MCF 10A (cell line): ENCODE measurements at places on chromosomes 2 and 18.

- no peaks in the 10 kb centered on the region for H3K36me3 ChIP-seq
- H3K27ac ChIP-seq = no peak overlapping the region
- H3K4me3 ChIP-seq = no peak overlapping the region
- no peaks in the 10 kb centered on the region for H3K27me3 ChIP-seq
- H3K4me1 ChIP-seq = no peaks in the 10 kb centered on the region
These were observed 203.3 kb downstream of the TCF4 start for GRCh38 chr18:55384551-55385275.

DNA sequence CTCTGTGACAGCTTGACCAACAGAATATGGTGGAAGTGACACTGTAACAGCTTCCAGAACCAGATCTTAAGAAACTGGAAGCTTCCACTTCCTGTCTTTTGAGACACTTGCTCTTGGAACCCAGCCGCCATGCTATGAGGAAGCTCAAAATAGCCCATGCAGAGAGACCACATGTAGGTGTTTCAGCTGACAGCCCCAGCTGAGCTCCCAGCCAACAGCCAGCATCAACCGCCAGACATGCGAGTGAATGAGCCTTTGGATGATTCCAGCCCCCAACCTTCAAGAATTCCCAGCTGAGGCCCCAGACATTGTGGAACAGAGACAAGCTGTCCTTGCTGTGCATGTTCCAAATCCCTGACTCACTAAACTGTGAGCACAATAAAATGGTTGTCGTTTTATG lies 27.9 kb downstream of the ACVR1 start:
- peaks cover 9% of the 10 kb centered on the region for H3K36me3 ChIP-seq
- DNase-seq = no peak
- no peaks in the 10 kb centered on the region for H3K27me3 ChIP-seq

DNA sequence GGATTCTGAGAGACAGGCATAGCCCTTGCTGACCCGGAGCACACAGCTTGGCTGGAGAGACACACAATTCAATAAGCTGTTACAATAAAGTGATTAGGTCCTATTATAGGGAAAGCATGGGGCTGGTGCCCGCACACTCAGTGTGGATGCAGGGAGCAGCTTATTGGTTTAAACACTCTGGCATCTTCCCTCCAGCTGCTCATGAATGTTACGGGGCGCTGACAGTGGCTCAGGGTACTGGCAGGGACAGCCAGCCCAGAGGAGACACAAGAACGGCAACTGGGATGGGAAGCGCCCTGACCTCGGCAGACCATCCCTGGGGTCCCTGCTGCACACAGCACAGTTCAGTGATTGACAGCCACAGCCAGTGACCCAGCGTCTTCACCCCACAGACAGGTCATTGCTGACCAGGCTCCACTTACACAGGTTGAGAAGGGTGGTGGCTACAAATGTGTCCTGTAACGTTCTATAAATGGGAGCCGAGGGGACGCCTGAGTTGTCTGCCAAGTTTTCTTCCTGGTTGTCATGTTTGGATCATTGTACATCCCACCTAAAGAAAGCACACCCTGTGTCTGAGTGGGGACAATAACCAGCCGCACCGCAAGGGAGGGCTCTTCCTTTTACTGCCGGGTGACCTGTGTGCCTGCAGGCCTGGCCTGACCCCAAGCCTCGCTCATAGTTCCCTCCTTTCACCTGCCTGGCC lies 60.3 kb downstream of the SH3BP4 start:
- DNase-seq = no peak
- H3K4me3 ChIP-seq = no peak overlapping the region
- H3K27me3 ChIP-seq = no peaks in the 10 kb centered on the region
- H3K4me1 ChIP-seq = peaks cover 24% of the 10 kb centered on the region

GRCh38 chr2:214674278-214674677 lies 135.2 kb downstream of the BARD1 start:
- no peak overlapping the region for H3K27ac ChIP-seq
- H3K36me3 ChIP-seq = no peaks in the 10 kb centered on the region
- H3K27me3 ChIP-seq = no peaks in the 10 kb centered on the region
- H3K4me1 ChIP-seq = no peaks in the 10 kb centered on the region

DNA sequence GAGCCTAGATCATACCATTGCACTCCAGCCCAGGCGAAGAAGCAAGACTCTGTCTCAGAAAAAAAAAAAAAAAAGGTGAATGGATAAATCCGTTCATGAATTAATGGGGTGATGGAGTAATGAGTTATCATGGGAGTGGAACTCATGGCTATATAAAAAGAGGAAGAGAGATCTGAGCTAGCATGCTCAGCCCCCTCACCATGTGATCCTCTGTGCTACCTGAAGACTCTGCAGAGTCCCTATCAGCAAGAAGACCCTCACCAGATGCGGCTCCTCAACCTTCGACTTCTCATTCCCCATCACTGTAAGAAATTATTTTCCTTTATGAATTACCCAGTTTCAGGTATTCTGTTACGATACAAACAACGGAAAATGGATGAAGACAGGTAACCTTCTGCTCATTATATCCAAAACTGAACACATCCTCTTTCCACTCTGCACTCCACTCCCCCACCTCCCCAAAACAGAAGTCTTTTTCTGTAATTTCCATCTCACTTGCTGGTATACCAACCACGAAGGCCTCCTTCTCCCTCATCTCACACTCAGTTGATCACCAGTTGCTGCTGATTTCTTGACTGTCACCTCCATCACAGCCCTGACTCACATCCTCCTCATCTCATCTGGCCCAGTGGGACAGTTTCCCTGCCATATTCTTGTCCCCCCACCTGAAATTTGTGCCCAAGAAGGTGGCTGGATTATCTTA lies 8.8 kb downstream of the RETREG2 start:
- H3K36me3 ChIP-seq = peaks cover 21% of the 10 kb centered on the region
- DNase-seq = no peak
- no peak overlapping the region for H3K4me3 ChIP-seq
- no peaks in the 10 kb centered on the region for H3K4me1 ChIP-seq
- no peak overlapping the region for H3K27ac ChIP-seq

DNA sequence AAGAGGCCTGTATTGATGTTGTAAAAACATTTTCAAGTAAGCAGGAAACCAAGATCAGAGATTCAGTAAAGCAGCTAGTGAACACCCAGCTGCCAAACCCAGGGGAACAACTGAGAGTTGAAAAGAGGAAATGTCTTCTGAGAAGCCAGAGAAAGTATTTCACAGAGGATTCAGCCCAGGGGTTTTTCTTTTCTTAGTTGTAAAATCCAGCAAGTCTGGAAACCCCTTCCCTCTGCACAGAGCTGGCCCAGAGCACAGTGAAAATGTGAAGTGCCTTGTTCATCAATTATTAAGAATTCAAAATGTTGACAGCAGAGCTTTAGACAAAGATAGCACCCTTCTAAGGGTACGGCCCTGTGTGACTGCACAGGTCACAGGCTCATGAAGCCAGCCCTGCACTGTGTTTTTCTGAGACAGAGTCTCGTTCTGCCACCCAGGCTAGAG lies 28.4 kb downstream of the AFF3 start:
- H3K4me3 ChIP-seq = no peak overlapping the region
- no peak overlapping the region for H3K27ac ChIP-seq
- DNase-seq = no peak
- peaks cover 13% of the 10 kb centered on the region for H3K27me3 ChIP-seq

DNA sequence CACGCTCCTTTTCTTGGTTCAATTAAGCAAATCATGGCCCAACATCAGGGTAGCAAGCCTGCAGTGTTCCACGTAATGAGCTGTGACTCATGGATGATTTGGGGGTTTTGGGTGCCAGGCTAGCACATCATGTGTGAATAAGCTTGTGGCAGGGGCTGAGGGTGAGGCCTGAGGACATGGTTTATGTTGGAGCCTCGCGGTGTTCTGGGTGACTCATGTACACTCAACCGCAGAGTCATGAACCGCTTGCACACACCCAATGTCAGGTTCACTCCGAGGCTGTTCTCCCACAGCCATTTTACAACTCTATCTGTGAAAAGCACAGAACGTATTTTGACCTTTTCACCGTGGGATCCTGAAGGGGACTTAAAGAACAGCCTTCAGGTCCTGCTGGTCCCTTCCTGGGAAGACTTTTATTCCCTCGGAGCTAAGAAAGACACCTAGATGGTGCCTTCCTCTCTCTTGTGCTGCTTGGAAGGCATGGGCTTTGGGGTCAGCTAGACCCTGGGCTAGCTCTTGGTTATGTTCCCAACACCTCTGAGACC lies 139.9 kb upstream of the ZEB2 start:
- H3K27me3 ChIP-seq = no peaks in the 10 kb centered on the region
- peak; percentile 100 for DNase-seq
- H3K4me1 ChIP-seq = peaks cover 40% of the 10 kb centered on the region
- H3K36me3 ChIP-seq = peaks cover 5% of the 10 kb centered on the region
- H3K27ac ChIP-seq = peak overlapping the region; percentile 96
- peak overlapping the region; percentile 22 for H3K4me3 ChIP-seq

- H3K27ac ChIP-seq = no peak overlapping the region
- no peak for DNase-seq
- H3K27me3 ChIP-seq = no peaks in the 10 kb centered on the region
- no peak overlapping the region for H3K4me3 ChIP-seq
These were observed 206.3 kb upstream of the SALL3 start for GRCh38 chr18:78773303-78773755.

- H3K36me3 ChIP-seq = no peaks in the 10 kb centered on the region
- peaks cover 7% of the 10 kb centered on the region for H3K4me1 ChIP-seq
- H3K4me3 ChIP-seq = no peak overlapping the region
- no peaks in the 10 kb centered on the region for H3K27me3 ChIP-seq
- no peak for DNase-seq
- no peak overlapping the region for H3K27ac ChIP-seq
These were observed 6.5 kb downstream of the CRYGB start for GRCh38 chr2:208139447-208139846.

DNA sequence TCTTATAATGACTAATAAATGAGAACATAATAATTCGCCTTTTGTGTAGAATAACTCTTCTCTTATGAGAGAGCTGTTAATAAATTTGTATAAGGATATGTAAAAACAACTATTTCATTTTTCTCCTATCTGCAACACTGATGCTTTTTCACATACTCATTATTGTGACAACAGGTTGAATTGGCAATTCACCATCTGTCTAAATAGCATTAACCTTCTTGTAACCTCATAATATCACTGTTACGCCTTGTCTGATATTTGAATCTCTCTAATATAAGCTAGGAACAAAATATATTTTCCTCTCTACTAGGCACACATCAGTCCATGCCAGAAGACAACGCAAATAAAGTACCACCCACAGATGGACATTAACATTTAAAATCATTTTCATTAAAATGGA lies 938.9 kb downstream of the CPS1 start:
- H3K27me3 ChIP-seq = peaks cover 44% of the 10 kb centered on the region
- DNase-seq = no peak
- no peaks in the 10 kb centered on the region for H3K4me1 ChIP-seq
- H3K4me3 ChIP-seq = no peak overlapping the region
- no peak overlapping the region for H3K27ac ChIP-seq
- H3K36me3 ChIP-seq = no peaks in the 10 kb centered on the region

DNA sequence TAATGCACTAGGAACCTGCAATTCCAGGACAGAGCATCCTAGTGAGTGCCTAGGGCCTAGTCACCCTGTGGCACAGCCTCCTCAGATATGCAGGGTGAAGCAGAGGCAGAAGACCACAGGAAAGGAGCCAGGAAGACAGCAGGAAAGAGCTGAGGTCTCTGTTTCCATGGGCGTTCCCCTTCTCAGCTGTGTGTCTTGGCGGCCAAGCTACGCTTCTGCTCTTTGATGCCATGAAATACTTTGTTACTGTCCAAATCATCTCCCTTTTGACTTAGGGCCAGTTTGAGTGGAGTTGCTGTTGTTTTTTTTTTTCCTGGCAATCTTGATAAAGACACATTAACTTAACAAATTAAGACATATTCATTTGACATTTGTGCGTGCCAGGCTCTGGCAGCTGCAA lies 67.3 kb downstream of the APOB start:
- H3K27ac ChIP-seq = no peak overlapping the region
- H3K4me1 ChIP-seq = no peaks in the 10 kb centered on the region
- no peaks in the 10 kb centered on the region for H3K36me3 ChIP-seq
- DNase-seq = no peak
- no peak overlapping the region for H3K4me3 ChIP-seq

DNA sequence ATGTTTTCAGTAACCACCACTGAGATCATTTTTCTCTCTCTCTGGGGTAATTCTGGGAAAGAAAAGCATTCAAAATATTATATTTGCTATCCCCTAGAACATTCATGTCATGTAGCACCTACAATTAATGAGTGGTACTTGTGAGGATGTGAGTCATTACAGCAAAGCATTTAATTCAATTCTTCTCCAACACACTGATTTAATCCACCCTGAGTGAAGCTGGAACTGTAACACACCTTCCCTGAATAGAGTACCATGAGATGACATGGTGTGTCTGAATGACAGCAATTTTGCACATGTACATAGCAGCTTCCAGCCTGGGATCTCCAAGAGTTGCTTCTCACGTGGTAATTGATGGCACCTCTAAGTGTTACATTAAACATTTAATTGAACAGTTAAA lies 207.1 kb upstream of the SLC14A2 start:
- H3K27me3 ChIP-seq = no peaks in the 10 kb centered on the region
- H3K4me1 ChIP-seq = peaks cover 21% of the 10 kb centered on the region
- no peak overlapping the region for H3K4me3 ChIP-seq
- DNase-seq = no peak
- H3K36me3 ChIP-seq = no peaks in the 10 kb centered on the region

- peaks cover 13% of the 10 kb centered on the region for H3K4me1 ChIP-seq
- H3K27me3 ChIP-seq = peaks cover 30% of the 10 kb centered on the region
- peak overlapping the region; percentile 59 for H3K4me3 ChIP-seq
- no peaks in the 10 kb centered on the region for H3K36me3 ChIP-seq
These were observed 1.5 kb upstream of the TNFRSF11A start for GRCh38 chr18:62323483-62324180.

DNA sequence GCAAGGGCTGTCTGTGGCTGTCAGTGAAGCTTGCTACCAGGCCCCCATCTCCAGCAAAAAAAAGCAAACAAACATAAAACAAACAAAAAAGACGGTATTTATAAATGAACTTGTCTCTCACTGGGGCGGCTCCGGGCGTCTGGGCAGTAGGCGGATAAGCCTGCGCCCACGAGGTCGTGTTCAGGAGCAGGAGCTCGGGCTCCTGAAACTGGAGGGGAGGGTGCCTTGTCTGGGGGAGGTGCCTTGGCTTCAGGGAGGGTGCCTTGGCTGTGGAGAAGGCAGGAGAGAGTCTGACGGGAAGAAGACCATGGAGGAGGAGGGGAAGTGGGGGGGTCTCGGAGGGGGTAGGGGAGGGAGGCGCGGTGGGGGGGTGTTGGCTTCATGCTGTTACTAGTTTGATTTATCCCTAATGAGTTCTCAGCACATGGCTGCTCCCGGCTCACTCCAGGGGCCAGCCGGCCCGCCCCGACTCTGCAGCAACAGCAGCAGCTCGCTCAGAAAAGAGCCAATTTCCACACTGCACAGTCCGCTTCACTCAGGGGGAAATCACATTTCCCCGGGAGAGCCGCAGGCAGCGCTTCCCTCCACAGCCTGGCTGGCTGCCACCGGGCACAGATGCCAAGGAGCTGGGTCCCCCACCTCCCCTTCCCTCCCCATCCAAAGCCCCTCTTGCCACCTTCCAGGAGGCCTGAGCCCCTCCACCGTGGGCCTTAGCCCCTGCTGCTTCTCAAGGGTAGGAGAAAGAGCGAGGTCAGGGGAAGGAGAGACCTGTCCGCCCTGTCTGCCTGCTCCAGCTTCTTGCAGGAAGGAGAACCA lies 38.7 kb downstream of the PSD4 start:
- peaks cover 6% of the 10 kb centered on the region for H3K36me3 ChIP-seq
- DNase-seq = no peak
- H3K27me3 ChIP-seq = no peaks in the 10 kb centered on the region
- H3K27ac ChIP-seq = peak overlapping the region; percentile 92
- peaks cover 30% of the 10 kb centered on the region for H3K4me1 ChIP-seq
